ENCODE measurements at places on chromosomes 3 and 15.

DNA sequence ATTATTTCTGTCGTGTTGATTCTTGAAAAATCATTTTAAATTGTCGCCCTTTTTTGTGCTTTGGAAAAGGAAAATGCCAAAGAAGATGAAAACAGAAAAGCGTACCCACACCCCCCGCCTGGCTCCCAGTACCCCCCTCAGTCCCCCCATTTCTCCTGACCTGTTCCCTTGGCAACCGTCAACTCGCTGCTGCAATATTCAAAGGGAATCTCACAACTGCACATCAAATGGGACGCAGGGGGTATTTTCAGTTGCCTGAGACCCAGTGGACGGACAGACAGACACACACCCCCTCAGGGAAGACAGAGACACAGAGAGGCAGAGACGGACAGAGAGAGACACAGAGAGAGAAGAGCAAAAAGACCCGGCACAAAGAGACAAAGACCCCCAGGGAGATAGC lies 83.5 kb upstream of the PRR20G start:
- no peak for DNase-seq

DNA sequence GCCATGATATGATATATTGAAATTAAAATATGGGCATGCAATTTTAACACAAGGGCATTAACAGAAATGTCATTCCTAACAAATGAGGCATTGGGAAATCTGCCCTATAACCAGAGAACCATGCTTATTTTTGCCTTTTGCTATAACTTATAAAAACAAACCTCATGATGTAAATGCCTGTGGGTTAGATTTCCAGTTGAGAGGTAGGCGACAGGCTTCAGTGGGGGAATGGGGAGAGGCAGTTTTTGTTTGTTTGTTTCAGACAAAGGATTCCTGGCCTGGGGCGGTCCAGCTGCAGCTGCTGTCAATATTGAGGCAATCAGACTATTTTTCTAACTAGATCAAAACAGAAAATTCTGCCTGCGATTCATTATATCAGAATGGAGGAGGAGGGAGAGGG lies 490.4 kb upstream of the CFAP20DC start:
- no peak for DNase-seq

- DNase-seq: no peak
Measured at GRCh38 chr3:175735866-175736265, 876.7 kb downstream of the NAALADL2 start.

DNA sequence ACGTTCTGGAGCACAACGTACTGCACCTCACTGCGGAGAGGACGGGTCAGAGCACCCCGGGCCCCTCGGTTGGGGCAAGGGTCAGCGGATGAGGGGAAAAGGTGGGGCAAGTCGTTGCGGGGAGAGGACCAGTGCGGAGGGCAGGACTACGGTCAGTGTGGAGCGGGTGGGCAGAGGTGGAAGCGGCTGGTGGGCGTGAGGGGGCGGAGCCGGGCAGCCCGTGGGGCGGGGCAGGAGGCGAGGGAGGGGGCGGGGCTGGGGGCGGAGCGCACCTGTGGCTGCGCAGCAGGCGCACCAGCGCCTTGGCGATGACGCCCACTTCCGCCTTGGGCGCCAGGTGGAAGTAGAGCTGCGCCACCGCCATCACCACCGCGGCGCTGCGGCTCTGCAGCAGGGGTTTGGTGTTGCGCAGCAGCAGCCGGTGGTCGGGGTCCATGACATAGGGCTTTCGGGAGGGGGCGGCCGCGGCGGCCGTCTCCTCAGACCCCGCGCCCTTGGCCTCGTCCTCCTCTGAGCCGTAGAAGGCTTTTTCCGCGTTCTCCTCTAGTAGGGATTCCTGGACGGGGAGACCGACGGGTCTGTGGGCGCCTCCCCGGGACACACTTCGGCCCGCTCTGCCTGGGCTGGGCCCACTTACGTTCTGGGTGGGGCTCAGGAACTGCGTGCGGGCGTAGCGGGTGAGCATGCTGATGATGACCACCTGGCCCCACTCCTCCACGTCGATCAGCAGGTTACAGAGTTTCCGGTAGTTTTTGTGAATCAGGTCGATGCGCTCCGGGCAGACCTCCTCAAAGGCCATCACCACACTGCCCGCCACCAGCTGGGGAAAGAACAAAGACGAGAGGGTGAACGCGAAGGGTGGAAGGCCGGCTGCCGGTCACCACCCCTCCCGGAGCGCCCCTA lies 29.2 kb downstream of the AP3B2 start:
- DNase-seq: no peak

Measured in muscle of leg (tissue), 16 donors.